H9 (cell line): ENCODE measurements at places on chromosomes 4 and X. TPM values are rescaled to one million over a fixed set of nuclear protein-coding genes. Genes with fewer than 3 reads are reported as not detected.

GRCh38 chr4:174521800-174522182, 497 bp downstream of the HPGD start:
- DNase-seq: peak; percentile 35

DNA sequence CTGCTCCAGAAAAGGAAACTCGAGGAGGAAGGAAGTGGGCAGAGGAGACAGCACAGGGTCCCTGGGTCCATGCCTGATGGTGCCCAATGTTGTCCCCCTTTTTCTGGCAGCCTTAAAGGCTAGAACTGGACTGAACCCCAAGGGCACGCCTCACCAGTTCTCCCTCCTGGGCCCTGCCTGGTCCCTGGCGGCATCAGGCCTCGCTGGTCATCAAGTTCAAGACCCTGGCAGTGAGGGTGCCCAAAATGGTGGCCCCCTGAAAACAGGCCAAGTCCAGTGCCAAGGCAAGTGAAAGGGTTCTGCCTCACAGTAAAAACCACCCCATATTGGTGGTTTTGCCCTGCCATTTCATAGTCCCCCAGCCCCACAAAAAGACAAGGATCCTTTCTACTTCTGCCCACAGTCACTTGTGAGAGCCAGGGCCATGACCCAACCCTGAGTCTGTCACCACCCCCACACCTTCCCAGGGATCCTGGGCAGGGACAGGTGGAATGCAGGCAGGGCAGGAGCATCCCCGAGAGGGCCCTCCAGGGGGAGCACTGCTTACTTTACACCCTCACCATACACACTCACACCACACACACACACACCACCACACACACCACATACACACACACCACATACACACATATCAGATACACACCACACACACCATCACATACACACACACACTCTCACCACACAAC, 107.6 kb downstream of the DCTD start:
- no peak for DNase-seq

GRCh38 chr4:24405341-24405740, 179.0 kb downstream of the DHX15 start:
- no peak for DNase-seq

Gene EREG
- not detected in 2 replicates for total RNA-seq

Gene COL4A6
- total RNA-seq: 16.7 and 17.5 TPM in 2 replicates

DNA sequence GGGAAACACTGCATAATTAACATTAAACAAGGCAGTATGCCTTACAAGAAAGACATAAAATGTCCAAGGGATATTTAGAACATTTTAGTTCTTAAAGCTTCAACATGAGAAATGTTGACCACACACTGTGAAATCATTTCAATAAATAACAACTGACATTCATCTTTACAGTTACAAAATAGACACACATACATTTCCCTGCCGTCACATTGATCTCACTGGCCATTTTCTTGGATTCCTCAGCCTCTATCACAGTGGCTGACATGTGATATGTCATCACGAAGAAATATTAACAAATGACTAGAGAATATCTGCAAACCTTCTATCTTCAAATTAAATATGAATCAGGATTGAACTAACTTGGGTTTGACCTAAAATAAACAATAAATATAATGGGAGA, 1.9 kb downstream of the CXCL2 start:
- no peak for DNase-seq

DNA sequence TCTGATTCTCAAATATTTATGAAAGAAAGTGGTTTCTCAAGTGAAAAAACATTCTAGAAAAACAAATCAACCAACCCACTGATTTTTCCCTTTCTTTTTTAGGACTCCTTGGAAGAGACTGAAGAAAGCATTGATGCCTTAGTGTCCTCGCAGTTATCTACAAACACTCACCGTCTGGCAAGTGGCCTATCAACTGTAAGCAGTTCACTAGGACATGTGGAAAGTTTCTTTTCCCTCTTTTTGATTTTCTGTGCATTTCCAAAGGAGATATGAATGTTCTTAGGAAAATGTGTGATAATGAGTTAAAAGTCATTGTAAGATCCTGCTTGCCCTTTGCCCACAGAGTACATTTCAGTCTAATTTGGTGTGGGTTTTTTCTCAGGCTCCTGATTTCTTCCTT, 95.9 kb downstream of the SYTL5 start:
- DNase-seq: no peak

Gene RGN
- total RNA-seq: 0.20 TPM in 1 of 2 replicates, not detected in the other

Gene NAT8L
- total RNA-seq: 13.9 and 14.7 TPM in 2 replicates

DNA sequence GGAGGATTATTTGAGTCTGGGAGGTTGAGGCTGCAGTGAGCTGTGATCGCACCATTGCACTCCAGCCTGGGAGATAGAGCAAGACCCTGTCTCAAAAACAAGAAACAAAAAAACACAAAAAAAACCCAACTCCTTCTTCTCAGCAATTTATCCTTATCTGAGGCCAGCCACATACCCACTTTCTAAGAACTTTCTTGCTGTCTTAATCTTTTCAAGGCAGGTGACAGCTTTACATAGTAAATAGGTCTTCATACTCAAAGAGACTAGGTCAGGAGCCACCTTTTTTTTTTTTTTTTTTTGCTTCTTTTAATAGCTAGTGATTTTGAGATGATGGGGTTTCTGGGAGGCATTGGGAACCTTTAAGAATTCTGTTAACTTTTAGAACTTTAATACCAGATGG, 26.1 kb upstream of the ZCCHC13 start:
- DNase-seq: no peak

GRCh38 chrX:66050140-66050569, 10.3 kb upstream of the VSIG4 start:
- no peak for DNase-seq

DNA sequence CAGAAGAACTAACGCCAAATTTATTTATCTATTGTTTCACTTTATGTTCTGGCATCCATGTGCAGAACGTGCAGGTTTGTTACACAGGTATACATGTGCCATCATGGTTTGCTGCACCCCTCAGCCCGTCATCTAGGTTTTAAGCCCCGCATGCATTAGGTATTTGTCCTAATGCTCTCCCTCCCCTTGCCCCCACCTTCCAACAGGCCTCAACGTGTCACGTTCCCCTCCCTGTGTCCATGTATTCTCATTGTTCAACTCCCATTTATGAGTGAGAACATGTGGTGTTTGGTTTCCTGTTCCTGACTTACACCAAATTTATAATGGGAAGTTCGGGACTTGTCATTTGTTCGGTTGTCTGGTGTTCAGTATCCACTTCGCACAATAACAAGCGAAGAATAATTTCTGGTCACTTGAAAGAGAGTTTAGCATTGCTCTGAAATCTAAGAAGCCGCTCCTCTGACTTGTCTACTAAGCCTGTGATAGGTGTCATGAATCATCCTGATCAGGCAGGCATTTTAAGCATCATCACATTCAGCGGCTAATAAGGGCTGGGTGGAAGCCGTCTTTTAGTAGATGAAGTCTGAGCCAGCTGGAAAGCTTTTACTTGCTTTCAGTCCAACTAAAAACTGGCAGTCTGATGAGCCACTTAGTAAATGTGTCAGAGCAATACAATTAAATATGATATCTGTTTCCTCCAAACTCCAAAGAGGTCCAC, 1065.7 kb upstream of the PABPC4L start:
- no peak for DNase-seq

Gene GAGE12F
- not detected in 2 replicates for total RNA-seq

DNA sequence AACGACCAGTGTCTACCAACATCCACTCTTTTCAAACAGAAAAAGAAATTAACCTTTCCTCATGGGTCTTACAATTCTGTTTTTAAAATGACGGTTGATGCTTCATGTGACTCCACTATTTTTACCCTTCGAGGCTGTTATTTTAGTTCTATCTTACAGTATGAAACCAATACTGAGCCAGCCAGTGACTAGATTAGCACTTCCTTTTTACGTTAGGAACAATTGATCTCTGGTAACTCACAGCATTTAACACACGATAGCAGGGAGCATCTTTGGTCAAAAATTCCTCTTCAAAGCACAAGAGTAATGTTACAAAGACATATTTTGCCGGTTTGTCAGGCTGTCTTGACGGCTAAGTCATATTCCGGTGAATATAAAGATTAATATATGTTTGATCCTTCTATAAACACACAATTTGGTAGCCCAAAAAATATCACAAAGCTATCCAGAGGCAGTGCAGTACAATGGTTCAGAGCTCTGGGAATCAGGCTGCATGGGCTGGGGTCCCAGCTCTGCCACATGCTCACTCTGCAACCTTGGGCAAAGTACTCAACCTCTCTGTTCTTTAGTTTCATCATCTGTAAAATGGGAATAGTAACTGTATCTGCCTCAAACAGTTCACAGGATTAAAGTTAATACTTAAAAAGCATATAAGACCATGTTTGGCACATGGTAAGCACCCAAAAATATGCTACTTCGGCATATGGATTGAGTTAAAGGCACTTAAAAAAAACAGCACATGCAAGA, 62.9 kb upstream of the TXK start:
- no peak for DNase-seq

GRCh38 chr4:152870606-152871005, 65.5 kb upstream of the FHDC1 start:
- DNase-seq: no peak

Gene PAK3
- 7.5 and 7.8 TPM in 2 replicates for total RNA-seq

- DNase-seq: no peak
These were observed 224.6 kb downstream of the SCFD2 start for GRCh38 chr4:53141308-53141707.

Gene PCSK1N
- total RNA-seq: 3.9 and 4.0 TPM in 2 replicates

DNA sequence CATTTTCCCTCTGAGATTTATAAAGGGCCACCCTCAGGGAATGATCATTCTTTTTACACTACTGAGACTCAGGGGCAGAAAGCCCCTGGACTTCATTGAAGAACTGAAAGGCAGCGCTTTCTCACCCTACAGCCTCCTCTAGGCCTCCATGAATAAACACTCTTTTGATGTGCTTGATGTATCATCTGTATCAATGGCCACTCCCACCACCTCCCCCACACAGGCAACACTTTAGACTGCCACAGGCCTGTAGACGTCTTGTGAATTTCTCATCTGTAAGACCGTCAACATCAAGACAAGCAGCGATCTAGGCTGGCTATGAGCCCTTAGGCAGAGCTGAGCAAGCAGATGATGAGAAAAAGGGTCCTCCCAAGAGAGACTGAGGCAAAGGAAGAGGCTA, 123.2 kb downstream of the HUWE1 start:
- no peak for DNase-seq

Gene EDNRA
- total RNA-seq: 0.75 and 1.6 TPM in 2 replicates

DNA sequence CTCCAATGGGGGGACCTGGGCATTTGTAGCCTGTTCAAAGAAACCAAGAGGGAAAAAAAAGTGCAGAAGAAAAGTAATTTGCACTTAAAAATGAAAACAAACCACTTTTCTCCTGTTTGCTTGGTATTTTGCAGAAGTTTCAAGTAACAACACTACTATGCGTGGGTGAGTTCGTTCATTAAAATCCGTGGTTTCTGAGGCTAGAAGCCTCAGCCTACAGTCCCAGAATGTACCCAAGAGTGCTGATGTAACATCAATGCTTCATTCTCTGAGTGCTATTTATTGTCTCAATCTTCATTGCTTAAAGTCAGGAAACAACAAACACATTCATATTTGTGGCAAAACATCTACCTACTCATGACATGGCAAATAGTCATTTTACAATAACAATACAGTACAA, 29.2 kb downstream of the LGI2 start:
- DNase-seq: no peak

DNA sequence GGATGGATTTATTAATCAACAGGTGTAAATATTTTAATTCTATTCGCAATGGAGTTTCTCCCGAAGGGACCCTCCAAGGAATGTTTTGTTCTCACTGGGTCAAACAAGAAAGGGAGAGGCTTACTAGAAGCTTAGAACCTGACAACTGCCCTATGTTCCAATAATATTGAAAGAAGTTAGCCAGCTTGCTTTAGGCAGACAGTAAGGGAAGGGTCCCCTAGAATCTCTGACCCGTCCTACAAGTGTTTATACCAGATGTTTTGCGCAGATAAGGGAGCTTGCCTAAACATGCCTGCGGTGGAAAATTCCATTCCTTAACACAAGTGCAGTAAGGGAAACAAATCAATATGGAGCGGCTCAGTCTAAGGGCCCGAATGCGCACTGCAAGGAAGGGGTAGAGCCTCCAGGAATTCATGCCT, 17.7 kb downstream of the IL21 start:
- no peak for DNase-seq

Gene PASD1
- total RNA-seq: not detected in 2 replicates

- no peak for DNase-seq
These were observed 841.9 kb upstream of the HS3ST1 start for GRCh38 chr4:12270546-12270945.

GRCh38 chrX:37745354-37745753, 34.5 kb upstream of the CYBB start:
- peak; percentile 57 for DNase-seq
